ENCODE measurements at places on chromosomes 2 and 18.

- DNase-seq: no peak
These were observed 41.7 kb downstream of the MYO7B start for GRCh38 chr2:127577208-127577475.

DNA sequence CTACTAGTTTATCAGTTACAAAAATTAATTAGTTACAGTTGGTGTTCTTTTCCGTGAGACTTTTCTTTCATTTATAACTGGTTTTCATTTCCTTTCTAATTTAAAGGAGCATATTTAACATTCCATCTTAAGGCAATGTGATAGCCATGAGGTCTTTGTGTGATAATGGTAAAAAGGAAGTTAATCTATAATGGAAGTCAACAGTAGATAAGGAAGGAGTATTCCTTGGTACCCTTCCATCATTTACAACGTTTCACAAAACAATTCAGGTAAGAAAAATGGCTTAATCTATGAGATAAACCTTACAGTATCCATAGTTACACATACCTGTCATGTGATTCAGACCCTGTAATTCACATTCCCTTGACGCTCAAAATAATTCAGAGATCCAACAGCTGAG, 525.4 kb upstream of the VWC2L start:
- DNase-seq: no peak

DNA sequence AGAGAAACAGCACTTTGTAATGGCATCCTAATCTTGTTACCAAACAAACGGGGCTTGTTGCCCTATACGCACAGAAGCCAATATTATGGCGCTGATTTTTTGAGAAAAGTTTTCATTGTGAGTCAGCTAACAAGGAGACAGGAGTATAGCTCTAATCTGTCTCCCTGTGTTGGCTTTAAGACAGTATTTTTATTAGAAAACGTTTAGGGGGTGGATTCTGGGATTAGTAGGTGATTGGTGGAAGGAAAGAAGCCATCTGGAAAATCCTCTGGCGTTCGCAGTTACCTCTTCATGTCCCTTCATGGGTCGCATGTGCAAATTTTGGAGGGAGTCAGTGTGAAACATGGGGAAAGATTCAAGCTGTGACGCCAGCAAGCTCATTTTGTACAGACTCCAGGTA, 698 bp upstream of the TMEM237 start:
- DNase-seq: no peak

DNA sequence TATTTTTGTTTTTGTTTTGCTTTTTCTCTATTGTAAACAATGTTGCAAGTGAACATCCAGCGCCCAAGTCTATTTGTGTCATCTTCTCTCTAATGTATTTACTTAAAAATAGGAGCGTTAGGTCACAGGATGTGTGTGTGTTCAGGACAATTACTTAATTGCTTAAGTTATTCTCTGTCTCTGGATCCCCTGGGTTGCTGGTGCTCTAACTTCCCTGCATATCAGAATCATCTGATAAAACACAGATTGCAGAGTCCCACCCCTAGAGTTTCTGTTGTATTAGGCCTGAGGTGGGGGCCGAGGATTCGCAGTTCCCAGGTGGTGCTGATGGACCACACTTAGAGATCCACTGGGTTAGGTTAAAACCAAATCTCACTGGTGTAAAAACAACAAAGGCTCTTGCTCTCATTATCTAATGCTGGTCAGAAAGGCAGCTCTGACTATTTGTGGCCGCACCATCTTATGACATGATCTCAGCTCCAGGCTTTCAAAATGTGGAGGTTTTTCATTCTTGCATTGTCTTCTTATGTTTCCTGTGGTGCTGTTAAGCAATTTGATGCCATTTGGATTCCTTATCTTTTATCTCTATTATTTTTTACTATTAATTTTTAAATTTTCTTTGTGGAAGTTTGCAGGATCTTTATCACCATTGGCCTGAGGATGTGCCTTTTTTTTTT, 87.7 kb downstream of the CLIP4 start:
- no peak for DNase-seq

- DNase-seq: no peak
These were observed 194.1 kb downstream of the TPGS2 start for GRCh38 chr18:36634573-36635216.

DNA sequence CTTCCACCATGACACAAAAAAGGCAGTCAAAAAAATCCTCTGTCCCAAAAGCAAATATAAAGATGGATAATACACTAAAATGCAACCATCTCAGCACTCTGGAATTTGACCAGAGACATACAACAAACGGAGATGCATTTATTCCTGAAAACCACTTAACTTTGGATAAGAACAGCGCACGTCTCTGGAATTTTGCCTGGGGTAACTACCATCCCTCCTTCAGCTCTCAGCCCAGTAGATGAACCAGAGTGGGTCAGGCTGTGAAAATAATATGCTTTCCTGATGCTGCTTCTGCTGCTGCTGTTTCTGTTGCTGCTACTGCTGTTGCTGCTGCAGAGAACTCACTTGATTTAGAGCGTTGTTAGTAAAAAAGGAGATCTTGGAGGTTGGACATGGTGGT, 133.8 kb upstream of the ACVR2A start:
- DNase-seq: no peak

GRCh38 chr2:43539436-43539835, 56.4 kb downstream of the THADA start:
- DNase-seq: no peak

DNA sequence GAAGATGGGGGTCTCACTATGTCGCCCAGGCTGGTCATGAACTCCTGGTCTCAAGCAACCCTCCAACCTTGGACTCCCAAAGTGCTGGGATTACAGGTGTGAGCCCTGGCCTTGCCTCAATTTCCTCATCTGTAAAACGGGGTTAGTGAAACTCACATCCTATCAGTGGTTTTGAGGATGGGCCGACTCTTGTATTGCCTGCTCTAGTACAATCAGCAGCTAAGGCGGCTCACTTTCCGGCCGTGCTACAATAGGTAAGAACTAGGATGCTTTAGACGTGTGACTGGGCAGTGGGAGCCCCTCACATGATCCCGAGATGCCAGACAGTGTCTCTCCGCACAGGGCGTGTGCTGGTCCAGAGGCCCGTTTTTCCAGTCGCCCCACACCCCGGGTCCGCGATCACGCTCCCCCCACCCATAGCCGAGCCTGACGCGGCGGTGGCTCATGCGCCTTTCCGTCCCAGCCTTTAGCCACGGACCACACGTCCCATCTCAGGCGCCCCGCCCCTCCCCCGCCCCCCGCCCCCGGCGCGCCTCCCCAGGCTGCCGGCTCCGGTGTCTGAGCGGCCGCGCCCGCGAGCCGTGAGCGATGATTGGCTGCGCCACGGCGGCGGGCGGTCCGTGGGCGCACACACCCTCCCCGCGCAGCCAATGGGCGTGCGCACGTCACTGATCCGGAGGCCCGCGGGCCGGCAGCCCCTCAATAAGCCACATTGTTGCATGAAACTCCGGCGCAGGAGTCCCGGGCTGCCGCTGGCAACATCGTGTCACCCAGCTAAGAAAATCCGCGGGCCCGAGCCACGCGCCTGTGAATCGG, at the start of gene HK2:
Gene HK2, plus strand, starts transcription at position 710 of the 816 bp plus-strand sequence. CDS start 454 bp downstream, outside the sequence.
- DNase-seq: peak; percentile 70

DNA sequence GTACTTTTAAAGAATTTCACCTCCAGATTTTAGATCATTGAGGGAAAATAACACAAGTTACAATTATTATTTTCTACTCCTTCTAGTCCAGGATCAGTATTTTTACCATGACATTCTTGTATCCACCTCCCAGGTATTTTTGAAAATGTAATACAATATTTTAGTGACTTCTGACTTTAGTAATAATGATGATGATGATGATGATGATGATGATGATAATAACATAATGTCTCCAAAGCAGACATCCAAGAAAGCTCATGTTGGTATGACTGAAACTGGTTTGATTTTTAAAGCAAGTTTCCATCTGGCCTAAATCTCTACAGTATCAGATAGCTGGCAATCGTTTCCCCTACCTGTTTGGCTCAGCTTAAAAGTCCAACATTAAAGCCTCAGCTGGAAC, 140.0 kb upstream of the GULP1 start:
- no peak for DNase-seq

DNA sequence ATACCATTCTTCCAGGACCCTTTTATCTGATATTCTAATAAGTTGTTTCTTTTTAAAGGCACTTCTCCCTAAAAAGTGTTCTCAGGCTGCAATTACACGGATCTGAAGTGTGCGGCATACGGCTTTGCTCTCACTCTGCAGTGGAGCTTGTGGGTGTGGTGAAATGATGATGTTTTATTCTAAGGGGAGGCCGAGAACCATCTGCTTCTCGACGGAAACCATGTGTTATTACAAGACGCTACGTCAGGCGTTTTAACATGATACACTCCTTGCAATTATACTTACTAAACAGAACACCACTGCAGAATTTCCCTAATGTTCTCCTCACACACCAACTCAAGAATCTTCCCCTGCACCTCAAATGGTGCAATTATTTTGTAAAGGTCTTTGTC, 34.9 kb upstream of the CTDP1 start:
- DNase-seq: no peak

DNA sequence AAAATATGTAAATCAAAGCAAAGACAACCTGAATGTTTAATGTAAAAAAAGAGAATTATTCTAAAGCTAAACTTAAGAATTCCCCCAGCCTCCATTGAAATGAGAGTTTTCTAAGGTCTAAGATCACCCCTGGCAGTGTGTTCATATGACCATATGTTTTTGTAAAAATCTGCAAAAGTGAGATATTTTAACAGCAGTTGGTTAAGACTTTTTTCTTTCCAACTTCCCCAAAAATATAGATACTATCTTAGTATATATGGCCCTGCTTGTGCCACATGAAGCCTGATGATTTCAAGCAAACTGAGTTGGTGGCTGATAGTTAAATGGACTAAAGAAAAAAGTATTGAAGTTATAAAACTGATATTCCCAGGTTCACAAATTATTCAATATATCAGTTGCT, 35.4 kb downstream of the ZNF804A start:
- DNase-seq: no peak

- DNase-seq: no peak
These were observed 71.4 kb downstream of the HNMT start for GRCh38 chr2:138035608-138036217.

DNA sequence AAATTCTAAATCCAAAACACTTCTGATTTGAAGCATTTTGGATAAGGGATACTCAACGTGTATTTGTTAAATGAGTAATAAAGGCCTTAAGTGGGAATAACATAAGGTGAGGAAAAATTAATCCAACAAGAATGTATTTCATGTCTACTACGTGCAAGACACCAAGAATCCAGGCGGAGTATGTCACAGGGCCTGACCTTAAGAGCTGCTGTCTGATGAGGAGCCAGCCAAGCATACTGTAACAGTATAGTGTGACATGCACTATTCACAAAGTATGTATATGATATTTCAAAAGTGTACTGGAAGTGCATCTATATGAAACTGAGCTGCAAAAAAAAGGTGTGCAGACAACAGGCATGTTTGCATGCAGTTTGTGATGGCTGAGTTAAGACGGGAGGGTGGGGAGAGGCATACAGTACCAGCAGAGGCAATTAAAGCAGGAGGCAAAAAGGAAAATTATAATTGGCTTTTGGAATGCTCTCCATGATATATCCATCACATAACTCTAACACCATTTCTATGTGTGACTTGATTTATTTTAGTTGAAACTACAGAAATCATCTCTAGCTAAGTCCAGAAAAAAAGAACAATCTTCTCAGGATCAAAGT, 18.2 kb downstream of the IWS1 start:
- DNase-seq: no peak

- DNase-seq: no peak
These were observed 88.1 kb upstream of the SLC8A1 start for GRCh38 chr2:40540026-40540425.

- no peak for DNase-seq
These were observed 439.4 kb upstream of the CDH19 start for GRCh38 chr18:67043276-67043675.

DNA sequence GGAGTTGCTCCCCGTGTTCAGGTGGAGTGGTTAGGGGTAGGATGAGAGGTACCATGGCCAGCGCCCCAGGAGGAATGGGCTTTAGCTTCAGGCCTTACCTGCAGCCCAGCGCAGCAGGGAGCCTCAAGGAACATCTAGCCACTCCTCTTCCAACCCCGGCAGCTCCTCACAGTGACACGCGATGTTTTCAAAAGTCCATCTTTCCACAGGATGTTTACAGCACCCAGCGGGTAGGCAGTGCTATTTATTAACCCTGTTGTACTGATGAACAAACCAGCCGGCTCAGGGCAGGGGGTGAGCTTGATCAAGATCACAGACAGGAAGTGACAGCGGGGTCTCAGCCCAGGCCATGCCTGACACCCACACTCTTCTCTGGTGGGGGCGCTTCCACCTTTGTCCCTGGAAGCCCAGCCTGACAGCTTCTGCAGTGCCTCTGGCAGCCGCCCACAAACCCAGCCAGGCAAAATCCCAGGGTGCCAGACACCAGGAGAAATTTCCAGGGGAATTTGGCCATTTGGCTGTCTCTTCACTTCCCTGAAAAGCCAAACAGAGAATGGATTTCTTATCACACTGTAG, 18.4 kb upstream of the PRLH start:
- DNase-seq: no peak

- DNase-seq: no peak
These were observed 6.9 kb downstream of the TWIST2 start for GRCh38 chr2:238854699-238855229.

- no peak for DNase-seq
These were observed 879.9 kb downstream of the DCC start for GRCh38 chr18:53219853-53220252.

- no peak for DNase-seq
These were observed 289.9 kb downstream of the LRRTM1 start for GRCh38 chr2:80014637-80015036.

GRCh38 chr2:207149249-207150213, 16.2 kb downstream of the KLF7 start:
- no peak for DNase-seq

DNA sequence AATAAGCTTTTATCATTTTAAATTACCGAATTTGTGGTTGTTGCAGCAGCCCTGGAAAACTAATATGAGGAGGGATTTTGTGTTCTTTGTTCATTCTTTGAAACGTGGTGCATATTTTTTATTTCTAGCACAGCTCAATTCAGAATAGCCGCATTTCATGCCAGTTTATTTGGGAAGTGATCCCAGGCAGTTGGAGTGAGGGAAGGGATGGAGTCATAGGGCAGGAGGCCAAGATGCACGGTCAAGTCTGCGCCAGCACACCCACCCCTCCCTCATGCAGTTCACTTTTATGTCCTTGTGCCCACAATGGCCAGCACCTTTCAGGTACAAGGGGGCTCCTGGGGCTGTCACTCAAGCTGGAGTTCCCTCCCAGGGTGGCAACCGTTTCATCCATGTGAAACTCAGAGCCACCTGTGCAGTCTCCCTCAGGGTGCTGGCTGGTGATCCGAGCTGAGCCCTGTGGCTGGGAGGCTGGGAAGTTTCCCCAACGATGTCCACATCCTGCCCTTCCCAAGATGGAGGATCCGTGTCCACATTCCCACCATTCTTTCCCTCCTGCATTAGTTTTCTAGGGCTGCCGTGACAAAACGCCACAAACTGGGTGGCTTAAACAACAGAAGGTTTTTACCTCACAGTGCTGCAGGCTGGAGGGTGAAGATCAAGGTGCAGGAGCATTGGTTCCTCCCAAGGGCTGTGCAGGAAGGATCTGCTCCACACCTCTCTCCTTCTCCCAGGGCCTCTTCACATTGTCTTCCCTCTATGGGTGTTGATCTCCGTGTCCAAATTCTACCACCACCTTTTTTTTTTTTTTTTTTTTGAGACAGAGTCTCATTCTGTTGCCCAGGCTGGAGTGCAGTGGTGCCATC, 68.5 kb upstream of the ITGA6 start:
- DNase-seq: no peak

GRCh38 chr2:3465844-3466481, 53.4 kb downstream of the ADI1 start:
- no peak for DNase-seq

Measured in effector CD4-positive, alpha-beta T cell (primary cell).